ENCODE measurements at places on chromosomes 16 and 17.

GRCh38 chr17:44829523-44830358 is at the start of gene GJC1:
Gene GJC1, minus strand, starts transcription at chr17:44830287. Its CDS starts 24,470 bp downstream, at chr17:44805817.
- DNase-seq: no peak

DNA sequence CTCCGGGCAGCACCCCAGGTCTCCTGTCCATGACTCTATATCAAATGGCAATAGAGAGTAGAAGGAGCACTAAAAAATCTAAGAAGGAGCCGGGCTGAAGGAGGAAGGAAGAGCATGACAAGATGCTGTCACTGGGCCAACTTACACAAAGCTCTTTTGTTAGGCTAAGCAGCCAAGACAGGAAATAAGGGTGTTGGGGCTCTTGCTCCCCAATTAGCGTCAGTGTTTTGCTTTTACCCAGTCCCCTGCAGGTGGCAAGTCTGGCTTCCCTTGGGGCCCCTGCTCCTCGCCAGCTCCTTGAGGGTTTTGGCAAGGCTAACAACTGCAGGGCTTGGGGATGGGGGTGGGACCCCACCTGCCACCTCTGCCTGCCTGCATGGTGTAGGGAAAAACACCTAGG is 120.5 kb downstream of the CCT6B start:
- DNase-seq: no peak

DNA sequence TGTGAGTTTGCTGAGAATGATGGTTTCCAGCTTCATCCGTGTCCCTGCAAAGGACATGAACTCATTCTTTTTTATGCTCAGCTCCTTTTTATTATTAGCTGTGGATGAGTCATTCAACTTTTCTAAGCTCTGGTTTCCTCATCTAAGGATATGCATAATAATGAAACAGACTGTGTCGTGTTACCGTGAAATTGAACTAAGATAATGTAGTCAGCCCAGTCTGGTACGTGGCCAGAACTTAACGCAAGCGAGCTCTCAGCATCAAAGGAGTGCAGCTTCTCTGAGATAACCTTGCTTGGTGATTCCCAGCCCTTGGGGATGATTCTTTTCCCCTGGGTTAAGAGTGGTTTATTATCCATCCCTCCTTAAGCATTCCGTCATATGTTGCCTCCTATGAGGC is 454.3 kb upstream of the EEF2KMT start:
- no peak for DNase-seq

DNA sequence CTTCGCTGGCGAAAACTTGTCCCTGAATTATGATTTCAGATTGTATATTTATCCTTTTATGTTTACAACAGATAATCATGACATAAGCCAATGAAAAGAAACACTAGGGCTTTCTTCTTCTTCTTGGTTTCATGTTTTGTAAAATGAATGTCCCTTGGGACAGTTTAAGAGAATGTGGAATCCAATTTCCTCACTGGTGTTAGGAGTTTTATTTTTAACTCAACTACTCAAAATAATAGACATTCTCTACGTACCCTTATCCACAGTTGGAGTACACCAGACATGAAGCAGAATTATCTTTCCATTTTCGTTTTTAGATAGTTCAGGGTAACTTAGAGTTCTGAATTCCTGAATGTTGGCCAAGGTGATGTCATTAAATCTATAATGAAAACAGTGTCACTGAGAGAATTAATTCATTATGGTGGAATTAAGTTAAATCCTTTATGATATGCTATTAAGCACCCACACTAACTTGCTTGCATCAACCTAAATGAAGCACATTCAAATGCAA is 43.4 kb downstream of the IRX6 start:
- DNase-seq: no peak

GRCh38 chr17:40699371-40699770 is 4.2 kb downstream of the KRT24 start:
- DNase-seq: no peak

- DNase-seq: no peak
Observed at GRCh38 chr17:79801156-79802038, 4.5 kb upstream of the CBX8 start.

- DNase-seq: no peak
Observed at GRCh38 chr16:23082161-23082788, 67.0 kb downstream of the USP31 start.

- no peak for DNase-seq
Observed at GRCh38 chr16:13150181-13150885, 248.9 kb downstream of the SHISA9 start.

- DNase-seq: no peak
Observed at GRCh38 chr16:10678655-10679054, 16.1 kb downstream of the TEKT5 start.

DNA sequence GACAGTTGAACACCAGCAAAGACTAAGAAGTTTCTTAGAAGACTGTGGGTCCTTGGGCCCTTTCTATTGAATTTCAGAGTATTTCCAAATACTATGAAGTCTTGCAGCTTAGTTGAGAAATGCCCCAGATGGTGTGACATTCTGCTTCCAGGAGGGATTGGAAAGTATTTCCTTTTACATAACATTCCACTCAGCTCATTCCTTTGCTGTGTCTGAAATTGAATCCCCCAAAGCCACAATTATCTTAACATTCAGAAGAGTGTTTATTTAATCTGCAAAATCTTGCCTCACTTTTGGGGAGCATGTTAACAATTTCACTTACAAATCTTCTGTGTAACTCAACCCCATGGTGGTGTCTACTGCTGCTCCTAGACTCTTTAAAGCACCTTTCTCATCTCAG is 307.7 kb downstream of the WWOX start:
- DNase-seq: no peak

DNA sequence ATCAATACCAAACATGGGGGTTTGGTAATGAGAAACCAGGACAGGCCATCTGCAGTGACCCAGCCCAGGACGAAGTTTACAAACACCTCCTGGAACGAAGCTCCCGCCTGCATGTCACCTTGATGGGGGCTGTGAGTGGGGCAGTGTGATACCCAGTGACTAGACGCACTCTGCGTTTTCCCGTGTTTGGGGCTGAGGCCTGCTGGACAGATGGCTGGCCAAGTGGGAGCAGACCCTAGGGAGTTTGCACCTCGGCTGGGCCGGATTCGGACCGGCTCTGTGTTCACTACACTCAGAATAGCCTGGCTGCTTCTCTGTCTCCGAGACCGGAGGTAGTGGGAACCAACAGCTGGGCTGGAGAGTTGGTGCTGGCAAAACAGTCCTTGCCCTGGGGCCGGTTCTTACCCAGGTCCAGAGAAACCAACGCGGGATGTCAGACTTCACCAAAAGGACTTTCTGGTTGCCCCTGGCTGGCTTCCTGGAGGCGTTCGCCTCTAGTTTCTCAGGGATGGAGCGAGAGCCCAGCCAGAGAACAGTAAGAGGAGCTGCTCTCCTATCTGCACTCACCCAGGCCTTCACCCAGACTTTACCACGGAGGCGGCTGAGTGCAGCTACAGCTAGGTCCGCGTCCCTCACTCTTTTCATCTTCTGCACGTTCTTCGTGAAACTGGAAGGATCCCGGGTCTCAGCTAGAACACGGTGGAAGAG is 20.4 kb downstream of the CARHSP1 start:
- DNase-seq: no peak

- no peak for DNase-seq
Observed at GRCh38 chr17:35743626-35744328, 9.3 kb downstream of the GAS2L2 start.

GRCh38 chr17:79645022-79645776 is 34.3 kb upstream of the RBFOX3 start:
- DNase-seq: no peak

- DNase-seq: no peak
Observed at GRCh38 chr17:4764595-4764994, 7.1 kb upstream of the TM4SF5 start.

DNA sequence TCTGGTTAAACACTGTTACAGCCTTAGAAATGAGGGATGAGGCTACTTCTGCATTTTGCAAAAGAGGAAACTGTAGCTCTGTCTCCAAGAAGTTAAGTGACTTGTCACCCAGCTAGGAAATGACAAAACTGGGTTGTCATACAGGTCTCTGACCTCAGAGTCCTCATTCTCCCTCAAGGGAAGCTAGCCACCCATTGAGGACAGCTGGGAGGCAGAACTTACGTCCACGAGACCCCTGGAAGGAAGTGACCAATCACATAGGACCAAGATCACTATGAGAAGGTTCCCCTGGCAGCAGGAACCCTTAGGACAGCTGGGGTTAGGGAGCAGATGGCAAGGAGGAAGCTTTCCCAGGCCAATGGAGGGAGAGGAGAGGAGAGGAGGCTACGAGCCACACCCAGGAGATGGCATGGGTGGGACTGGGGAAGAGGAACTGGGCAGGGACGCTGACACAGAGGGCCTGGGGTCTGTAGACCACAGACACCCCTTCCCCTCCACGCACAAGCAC is 11.2 kb downstream of the METTL22 start:
- no peak for DNase-seq

Data from effector memory CD4-positive, alpha-beta T cell (primary cell).